ENCODE measurements at places on chromosomes 4 and X.

DNA sequence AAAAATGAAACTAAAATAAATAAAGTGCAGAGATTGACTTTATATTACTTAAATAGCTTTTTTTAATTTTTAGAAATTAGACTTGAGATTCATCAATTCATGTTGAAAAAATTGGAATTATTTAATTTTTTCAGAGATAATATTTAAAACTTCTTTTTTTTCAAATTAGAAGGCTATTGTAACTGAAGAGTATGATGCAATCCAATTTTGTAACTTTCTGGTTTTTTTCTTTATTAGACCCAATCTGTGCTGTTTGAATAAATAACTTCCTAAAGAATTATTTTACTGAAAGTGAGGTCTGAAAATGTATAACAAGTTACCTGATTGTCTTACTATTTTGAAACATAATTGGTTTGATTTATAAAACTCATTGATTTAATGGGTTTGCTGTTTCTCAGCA, 200.9 kb downstream of the MAD2L1 start:
- no peak for DNase-seq

DNA sequence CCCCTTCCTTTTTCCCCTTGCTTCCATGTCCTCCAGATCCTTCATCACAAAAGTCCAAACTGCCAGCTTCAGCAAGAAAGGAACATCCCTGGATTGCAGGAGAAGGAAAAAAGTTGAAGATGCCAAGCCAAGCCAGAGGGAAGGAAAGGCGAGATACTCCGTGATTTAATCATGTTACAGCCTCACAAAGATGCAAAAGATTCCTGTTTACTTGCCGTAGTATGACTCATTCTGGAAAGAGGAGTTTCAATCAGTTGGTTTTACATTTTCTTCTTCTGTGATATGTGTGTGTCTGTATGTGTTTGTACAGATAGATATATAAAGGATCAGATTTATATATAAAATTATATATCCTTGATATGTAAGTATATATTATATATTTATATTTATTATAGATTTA, 69.3 kb downstream of the BTC start:
- no peak for DNase-seq

DNA sequence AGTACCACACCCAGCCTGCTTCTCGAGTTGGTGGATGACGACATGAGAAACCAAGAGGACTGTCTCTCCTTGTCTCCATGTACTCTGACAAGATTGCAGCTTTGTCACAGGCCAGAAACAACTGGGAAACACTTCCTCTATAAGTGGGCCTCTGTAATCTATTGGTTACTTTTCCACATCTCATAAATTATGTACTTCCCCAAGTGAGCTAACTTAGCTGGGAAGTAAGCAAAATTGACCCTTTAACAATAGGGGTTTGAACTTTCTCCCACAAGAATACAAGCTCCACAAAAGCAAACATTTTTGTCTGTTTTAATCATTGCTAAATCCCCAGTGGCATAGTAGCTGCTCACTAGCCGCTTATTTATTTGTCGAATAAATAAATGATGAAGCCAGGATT, 14.1 kb upstream of the USO1 start:
- no peak for DNase-seq

- DNase-seq: peak; percentile 64
These were observed at the start of gene RAB9A for GRCh38 chrX:13688958-13689740. Gene RAB9A, plus strand, starts transcription at chrX:13689128. Its CDS starts 19,619 bp downstream, at chrX:13708747.

DNA sequence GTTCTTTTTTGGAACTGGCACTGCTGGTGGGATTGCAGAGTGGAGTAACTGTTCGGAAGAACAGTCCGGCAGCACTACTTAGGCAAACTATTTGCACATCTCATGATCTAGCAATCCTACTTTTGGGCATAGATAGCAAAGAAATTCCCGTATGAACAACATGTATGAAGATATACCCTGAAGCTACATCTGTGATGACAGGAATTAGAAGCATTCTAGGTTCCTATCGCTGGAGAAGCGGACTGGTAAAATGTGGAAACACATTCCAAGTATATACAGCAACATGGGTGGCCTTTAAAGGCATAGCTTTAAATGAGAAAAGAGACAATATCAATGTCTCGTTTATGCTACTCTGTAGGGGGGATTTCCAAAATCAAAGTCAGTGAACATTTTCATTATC, 3.1 kb downstream of the DCAF16 start:
- DNase-seq: no peak

- no peak for DNase-seq
These were observed 53.9 kb upstream of the TENM3 start for GRCh38 chr4:182189103-182189878.

GRCh38 chr4:93144644-93145043, 683.9 kb upstream of the ATOH1 start:
- DNase-seq: no peak

- DNase-seq: no peak
These were observed 90.0 kb upstream of the GRPR start for GRCh38 chrX:16033331-16033730.

- DNase-seq: no peak
These were observed 35.8 kb upstream of the PGRMC2 start for GRCh38 chr4:128323401-128323800.

- no peak for DNase-seq
These were observed 581 bp upstream of the FAM114A1 start for GRCh38 chr4:38866973-38867477.

- DNase-seq: no peak
These were observed 522.5 kb downstream of the IQCM start for GRCh38 chr4:149293046-149293649.

- no peak for DNase-seq
These were observed 134.9 kb downstream of the MAML3 start for GRCh38 chr4:140018931-140019618.

GRCh38 chrX:99421796-99422195, 988.3 kb downstream of the PCDH19 start:
- no peak for DNase-seq

GRCh38 chr4:12729384-12729783, 754.8 kb downstream of the RAB28 start:
- DNase-seq: no peak

DNA sequence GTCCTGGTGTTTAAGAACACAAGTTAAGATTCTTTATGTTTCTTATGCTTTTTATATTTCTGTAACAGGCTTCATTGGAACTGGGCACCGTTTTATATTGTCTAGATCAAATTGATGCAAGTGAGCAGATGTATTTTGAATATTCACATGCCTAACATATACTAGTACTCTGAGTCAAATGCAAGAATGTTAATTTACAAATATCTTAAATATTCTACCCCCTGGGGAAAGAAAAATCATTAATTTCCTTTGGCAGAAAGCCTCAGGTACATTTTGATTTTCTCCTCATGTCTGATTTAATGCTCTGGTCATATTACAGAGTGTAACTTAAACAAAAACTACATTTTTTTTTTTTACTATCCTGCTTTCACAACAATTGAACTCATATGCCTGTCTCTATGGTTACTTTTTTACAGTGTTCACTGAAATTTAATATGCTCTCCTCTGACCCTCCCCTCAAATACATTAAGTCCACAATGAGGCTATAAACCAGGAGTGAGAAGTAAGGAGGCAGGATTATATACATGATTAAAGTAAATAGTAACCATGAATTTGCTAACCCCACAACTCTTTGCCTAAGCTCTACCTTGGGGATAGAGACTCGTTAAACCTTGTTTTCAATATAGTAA, 2.4 kb upstream of the NSUN7 start:
- no peak for DNase-seq

DNA sequence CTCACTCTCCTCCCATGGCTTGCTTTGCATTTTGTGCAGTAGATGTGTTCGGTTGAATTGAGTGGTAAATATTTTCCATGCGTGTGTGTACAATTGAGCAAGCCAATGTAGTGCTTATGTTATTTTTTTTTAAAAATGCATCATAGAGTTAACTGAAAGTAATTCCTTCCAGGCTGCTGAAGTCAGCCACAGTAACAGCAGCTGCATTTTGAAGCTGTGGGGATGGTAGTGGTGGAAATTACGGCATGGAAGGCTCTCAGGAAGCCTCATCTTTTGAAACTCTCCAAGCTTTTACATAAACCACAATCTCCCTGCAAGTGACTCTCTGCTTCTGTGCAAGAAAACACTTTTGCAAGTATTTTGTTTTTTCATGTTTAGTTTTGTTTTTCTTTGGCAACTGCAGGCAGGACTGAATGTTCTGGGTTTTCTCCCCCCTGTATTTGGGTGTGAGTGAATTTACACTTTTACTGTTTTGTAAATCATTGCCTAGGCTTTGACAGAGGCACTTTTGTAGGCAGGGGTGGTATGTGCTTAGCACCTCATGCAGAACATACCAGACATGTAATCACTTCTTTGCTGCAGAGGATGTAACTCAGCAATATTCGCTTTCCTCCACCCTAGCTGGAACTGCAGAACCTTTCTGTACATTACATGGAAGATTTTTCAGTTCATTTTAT, 56.2 kb downstream of the LRRC66 start:
- no peak for DNase-seq

- DNase-seq: no peak
These were observed 994.2 kb downstream of the ADGRL3 start for GRCh38 chr4:62194342-62194741.

DNA sequence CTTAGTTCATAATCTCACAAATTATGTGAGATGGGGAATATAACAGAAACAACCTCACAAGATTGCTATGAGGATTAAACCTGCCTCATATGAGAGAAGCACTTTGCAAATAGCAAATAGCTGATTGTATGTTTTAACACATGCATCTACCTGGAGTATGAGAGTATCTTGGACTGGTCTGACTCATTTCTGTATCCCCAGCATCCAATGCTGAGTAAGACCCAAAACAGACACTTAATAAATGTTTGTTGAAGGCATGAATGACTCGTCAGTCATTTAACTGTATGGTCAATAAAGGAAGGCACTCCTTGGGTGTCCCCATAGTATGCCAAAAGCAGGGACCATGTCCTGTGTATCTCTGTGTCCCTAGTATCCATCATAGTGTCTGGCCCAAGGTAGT, 350.9 kb upstream of the F9 start:
- no peak for DNase-seq

GRCh38 chrX:11952176-11952720, 186.0 kb upstream of the FRMPD4 start:
- no peak for DNase-seq

DNA sequence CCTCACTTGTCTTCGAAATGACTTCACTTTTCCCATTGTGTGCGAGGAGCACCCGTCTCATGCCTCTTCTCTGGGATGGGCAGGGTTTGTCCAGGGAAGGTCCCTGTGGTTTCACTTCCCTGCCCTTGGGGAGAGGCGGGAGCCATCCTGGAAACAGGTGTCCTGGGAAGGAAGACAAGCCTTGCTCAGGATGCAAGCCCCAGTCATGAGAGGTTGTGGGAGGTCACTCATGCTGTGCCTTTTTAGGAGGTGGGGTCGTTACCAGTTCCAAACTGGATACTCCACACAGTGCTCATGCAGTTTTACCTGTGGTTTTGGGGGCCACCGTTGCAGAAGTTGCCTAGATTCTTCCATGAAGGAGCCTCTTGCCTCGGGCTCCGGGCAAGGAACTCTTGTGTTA, 3.8 kb downstream of the RGS12 start:
- DNase-seq: no peak

Data from stimulated activated CD8-positive, alpha-beta memory T cell treated with anti-CD3 and anti-CD28 coated beads, Interleukin-15, amount 100 ng/mL, for 4 hours (primary cell).